ENCODE measurements at places on chromosomes 5 and 9.

DNA sequence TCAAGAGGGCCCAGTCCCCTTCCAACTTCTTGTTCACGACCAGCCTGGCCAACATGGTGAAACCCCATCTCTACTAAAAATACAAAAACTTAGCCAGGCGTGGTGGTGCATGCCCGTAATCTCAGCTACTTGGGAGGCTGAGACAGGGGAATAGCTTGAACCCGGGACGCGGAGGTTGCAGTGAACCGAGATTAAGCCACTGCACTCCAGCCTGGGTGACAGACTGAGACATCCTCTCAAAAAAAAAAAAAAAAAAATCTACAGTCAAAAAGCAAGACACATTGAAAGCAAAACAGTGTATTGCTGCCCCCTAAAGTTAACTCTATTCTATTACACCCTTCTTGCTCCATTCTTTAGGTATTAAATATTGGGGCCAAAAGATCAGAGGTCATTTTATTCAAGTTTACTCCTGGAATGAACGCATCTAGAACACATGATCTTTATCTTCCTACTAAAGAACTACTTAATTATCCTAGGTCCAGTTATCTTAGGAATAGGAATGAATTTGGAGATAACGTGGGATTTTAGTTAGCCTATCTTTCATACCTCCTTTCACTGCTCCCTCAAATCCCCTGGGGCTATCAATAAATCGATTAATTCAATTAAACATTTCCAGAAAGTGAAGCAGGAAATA is 2.4 kb downstream of the ATG12 start:
- no peak for DNase-seq

DNA sequence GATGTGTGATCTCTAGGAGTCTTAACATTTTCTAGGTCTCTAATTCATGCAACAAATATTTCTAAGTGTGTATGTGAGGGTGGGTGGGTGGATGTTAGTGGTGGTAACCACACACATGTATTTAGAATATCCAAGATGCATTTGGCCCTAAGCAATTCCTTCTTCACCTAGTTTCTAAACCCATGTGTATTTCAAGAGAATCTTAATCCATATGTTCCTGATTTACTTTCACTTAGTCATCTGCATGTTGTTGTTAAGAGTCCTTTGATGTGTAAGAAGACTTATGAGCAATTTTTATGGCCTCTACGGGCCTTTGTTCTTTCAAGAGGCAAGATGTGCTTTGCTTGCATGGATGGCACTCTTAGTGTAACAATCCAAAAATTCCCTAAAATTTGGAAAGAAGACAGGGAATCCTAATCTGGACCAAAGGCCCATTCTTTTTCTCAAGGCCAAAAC is 282.6 kb downstream of the SPATA31D1 start:
- no peak for DNase-seq

DNA sequence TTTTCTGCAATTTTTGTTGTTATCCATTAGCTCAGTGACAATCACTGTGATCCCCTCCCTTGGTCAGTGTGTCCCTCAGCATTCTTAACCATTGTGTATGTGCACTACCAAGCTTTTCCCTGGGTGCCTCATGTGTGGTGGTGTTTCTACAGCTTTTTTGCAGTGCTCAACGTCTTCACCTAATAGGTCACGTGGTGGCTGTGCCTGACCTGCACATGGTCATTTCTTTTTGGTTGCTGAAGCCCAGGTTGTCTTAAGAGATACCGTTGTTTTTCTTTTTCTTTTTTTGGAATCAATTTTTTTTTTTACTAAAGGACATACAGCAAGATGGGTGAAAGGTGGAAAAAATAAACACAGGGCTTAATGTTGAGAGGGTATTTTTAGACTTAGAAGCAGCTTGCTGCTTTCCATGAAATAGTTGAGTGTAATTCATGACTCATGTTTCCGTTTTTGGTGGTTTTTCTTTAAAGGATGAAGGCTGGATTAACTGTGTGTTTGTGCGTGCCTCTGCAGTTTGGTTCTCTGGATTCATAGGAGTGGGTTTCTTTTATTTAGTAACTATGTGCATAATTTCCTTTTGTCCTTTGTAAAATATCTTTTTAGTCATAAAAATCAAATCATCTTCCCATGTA is 22.2 kb downstream of the SH3GL2 start:
- DNase-seq: no peak

GRCh38 chr5:154312576-154312975 is 122.0 kb downstream of the GALNT10 start:
- DNase-seq: no peak

DNA sequence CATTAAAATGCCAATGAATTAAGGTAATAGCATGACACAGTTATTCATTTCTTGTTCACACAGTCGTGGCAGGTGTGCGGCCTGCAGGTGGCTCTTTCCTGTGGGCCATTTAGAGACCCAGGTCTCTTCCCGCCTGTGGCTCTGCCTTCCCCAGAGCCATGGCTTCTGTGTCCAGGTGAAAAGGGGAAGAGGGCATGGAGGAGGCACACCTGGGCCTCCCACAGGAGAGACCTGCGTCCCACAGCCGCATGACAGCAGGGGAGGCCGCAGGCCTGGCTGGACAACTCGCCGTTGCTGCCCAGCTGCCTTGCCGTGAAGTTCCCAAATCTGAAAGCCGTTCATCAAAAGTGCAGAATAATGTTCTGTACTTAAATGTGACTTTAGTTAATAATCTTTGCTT is 14.4 kb upstream of the PLEKHG4B start:
- DNase-seq: no peak

Data from dorsolateral prefrontal cortex (tissue), 122 donors.